Ovary (tissue), 10 donors: ENCODE measurements at places on chromosomes 16 and 17. TPM values are rescaled to one million over a fixed set of nuclear protein-coding genes. Genes with fewer than 3 reads are reported as not detected.

Gene ARHGDIG
- 0.10 TPM for polyA plus RNA-seq

Gene HAS3
- polyA plus RNA-seq = 1.1 TPM

Gene TCF25
- 122 TPM for polyA plus RNA-seq

Gene KCNH4
- polyA plus RNA-seq = 0.07 TPM

Gene PPP1R27
- polyA plus RNA-seq = 0.22 TPM

Gene GAN
- polyA plus RNA-seq = 2.1 TPM

Gene DNASE1L2
- polyA plus RNA-seq = not detected

Gene CES5A
- polyA plus RNA-seq = not detected

Gene TMEM92
- 2.5 TPM for polyA plus RNA-seq
